SHP77 (cell line): ENCODE measurements at places on chromosomes 3 and 15.

GRCh38 chr3:114848643-114849350 is 298.3 kb downstream of the ZBTB20 start:
- no peak for DNase-seq

GRCh38 chr15:51089041-51089440 is 5.7 kb downstream of the TNFAIP8L3 start:
- DNase-seq, result no peak

GRCh38 chr3:126147147-126147931 is 33.0 kb downstream of the ALDH1L1 start:
- DNase-seq, result no peak

DNA sequence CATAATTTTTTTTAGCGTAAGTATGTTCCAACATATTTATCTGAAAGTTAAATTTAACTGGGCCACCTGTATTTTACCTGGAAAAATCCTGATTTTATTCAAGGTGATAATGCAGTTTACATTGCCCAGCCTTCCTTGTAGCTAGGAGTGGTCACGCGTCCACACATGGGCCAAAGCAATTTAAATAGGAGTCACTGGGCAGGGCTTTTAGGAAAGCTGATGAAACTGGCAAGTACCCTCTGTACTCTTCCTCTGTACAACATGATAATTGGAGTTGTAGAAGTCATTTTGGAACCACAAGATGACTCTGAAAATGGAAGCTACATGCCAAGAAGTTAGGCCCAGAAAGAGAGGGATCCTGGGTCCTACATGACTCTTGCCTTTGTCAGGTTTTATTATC is 9.5 kb downstream of the BTD start:
- no peak for DNase-seq

DNA sequence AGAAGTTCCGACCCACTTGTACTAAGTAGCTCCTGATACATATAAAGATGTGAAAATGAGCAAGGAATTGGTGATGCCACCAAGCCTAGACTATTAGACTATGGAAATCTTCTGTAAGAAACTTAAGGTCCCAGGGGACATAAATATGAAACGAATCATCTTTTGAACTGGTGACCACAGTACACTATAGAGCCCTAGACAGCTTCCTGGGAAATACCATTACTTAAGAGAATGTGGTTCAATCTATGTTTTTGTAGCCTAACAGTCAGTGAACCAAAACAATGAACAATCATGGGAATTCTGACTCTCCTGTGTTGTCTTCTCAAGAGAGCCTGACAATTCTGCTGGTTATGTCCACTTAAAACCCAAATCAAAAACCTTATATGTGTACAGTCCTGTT is 191.6 kb downstream of the GREM1 start:
- DNase-seq, result no peak

DNA sequence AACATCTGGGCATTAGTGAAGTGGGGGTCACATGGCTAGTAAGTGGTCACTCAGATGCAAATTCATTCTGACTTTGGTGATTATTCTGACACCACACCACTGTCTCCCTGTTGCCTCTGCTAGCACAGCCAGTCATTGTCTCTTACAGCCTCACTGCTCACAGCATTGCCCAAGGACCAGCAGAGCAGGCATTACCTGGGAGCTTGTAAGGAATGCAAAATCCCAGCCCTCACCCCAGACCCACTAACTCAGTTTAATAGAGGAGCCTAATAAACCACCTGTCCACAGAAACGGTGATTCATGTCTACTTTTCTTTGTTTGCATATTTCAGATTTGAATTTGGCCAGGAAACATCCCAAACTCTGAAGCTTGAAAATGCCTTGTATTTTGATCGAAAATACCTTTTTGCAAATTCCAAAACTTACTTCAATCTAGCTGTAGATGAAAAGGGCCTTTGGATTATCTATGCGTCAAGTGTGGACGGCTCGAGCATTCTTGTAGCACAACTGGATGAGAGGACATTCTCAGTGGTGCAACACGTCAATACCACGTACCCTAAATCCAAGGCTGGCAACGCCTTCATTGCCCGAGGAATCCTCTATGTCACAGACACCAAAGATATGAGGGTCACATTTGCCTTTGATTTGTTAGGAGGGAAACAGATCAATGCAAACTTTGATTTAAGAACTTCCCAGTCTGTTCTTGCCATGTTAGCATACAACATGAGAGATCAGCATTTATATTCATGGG is 62.7 kb downstream of the GLDN start:
- no peak for DNase-seq

- DNase-seq, result no peak
Measured at GRCh38 chr3:182628531-182628930, 164.8 kb upstream of the ATP11B start.

DNA sequence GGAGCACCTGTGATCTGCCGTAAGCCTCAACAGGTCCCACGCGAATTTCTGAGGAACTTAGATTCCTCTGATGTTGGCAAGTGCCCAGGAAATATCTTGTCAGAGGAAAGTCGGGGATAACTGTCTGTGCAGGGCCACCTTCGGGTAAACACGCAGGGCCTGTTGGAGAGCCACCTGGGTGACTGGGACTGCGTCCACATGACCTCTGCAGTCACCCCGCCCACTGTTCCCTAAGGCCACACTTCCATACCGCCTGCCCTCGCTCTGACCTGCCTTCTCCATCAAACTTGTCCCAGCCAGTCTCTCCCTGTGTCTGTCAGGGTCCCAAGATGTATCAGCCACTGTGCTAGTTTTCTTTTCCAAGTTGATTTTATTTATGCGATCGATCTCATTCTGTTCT is 28.7 kb downstream of the BFSP2 start:
- no peak for DNase-seq

GRCh38 chr3:146250449-146251382 is at the start of gene PLSCR4:
TSS of gene PLSCR4 (minus strand) at chr3:146251105. CDS start at chr3:146222071, 29,034 bp downstream.
- peak; percentile 2 for DNase-seq

- no peak for DNase-seq
Measured at GRCh38 chr3:107275511-107275910, 101.7 kb upstream of the CCDC54 start.

GRCh38 chr15:31255732-31256377 is 70.8 kb upstream of the KLF13 start:
- DNase-seq, result peak; percentile 15

- DNase-seq, result no peak
Measured at GRCh38 chr3:46146021-46146420, 62.1 kb downstream of the CCR1 start.

DNA sequence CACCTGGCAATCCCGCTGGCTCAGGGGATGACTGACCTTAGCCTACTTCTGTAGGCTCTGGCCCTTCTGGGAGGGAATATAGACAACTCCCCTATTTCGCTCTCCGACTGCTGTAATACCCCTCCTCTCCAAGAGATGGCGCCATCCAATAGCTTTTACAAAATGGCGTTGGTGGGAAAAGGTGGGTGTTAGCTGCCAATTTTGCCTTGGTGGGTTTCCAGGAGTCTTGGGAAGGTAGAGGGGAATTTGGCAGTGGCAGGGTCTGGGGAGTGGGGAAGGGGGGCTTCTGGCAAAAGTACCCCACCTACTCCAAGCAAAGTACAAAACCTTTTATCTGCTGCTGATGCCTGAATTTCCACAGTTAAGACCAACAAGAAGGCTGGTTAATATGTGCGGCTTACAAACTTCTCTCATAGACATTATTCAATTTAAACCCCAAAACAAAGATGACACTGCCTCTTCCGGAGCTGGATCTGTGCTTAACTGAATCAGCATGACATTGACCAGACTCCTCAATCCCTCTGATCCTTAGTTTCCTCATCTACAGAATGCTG is 62.1 kb downstream of the RASGRF1 start:
- peak; percentile 8 for DNase-seq

- DNase-seq, result no peak
Measured at GRCh38 chr3:102106416-102107097, 257.2 kb downstream of the NFKBIZ start.

- DNase-seq, result no peak
Measured at GRCh38 chr15:26651909-26652308, 121.0 kb downstream of the GABRB3 start.

DNA sequence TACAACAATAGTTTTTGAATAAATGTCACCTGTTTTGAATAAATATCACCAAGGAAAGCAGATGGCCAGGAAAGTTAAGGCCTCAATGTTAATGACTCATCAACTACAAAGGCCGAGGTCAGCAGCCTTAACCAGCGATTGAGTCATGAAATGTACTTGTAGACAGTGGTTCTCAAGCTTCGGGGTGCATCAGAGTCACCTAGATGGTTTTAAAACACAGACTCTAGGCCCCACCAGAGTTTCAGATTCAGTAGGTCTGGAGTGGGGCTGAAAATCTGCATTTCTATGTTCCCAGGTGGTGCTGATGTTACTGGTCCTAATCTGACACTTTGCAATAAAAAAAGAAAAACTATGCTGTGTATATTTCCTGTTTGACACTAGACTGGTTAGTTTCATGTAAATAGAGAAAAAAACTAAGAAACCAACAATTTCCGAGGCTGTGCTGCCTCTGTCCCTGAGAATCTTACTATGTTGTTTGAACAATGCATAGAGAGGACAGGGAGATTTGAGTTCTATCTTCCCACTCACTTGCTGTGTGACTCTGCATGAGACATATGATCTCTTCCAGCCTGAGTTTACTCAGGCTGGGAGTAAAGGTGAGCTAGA is 9.8 kb downstream of the RAB27A start:
- DNase-seq, result peak; percentile 4

DNA sequence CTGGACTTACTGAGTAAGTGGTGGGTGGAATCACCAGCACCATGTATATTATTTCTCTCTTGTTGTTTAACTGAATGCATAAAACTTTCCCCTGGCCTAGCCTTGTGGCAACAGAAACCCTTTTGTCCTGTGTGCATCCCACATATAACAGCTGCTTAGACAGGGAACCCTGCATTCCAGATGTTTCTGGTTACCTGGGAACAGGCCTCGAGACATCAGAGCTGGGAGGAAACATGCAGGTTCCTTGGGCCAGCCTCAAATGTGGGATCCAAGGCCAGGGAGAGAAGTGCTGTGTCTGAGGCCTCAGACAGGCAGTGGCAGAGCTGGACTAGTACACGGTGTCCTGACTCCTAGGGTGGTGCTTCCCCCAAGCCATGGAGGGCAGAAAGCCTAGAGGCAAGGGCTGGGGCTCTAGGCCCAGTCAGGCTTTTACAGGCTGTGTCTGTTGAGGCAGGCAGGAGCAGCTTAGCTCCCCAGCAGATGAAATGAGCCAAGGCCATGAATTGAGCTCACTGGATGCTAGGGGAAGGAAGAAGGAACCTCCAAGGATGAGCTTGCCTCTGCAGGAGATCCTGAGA is 57.7 kb downstream of the ITGA11 start:
- no peak for DNase-seq

DNA sequence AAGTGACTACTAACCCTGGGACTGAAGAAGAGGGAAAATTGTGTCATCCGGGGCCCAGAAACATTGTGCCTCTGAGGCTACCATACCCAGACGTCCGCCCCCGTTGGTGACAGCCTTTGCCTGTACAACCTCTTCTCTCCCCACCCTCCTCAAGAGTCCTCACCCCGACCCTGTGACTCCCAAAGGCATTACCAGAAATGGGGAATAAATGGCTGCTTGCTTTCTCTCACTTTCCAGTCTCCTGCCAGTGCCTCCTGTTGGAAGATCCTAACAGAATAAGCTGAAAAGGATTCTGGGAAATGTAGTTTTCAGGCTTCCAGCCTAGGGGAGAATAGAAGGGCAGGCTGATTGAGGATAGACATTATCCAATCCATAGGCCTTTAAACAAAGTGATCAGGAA is 30.8 kb upstream of the SLC25A36 start:
- no peak for DNase-seq

- no peak for DNase-seq
Measured at GRCh38 chr3:57082481-57082880, 22.0 kb downstream of the SPATA12 start.

GRCh38 chr3:189457631-189458412 is 173.4 kb upstream of the TP63 start:
- DNase-seq, result no peak

GRCh38 chr3:127206611-127207516 is 13.9 kb downstream of the PRR23E start:
- DNase-seq, result no peak

- no peak for DNase-seq
Measured at GRCh38 chr3:187684444-187684843, 14.2 kb upstream of the SST start.

GRCh38 chr3:155491696-155492095 is 198.2 kb upstream of the STRIT1 start:
- DNase-seq, result no peak
